T-helper 22 cell (primary cell): ENCODE measurements at places on chromosomes 16 and 17.
A peak's percentile ranks its signal among the peaks of the same experiment; 100 is the strongest.

- DNase-seq: no peak
Measured at GRCh38 chr17:42485680-42486079, 27.0 kb downstream of the ATP6V0A1 start.

GRCh38 chr16:83676086-83676485, 131.7 kb upstream of the HSBP1 start:
- no peak for DNase-seq

GRCh38 chr17:2336852-2337543, at the start of gene SGSM2:
TSS of gene SGSM2 (plus strand) at chr17:2337501. CDS start at chr17:2337689, 188 bp downstream.
- DNase-seq: peak; percentile 73

DNA sequence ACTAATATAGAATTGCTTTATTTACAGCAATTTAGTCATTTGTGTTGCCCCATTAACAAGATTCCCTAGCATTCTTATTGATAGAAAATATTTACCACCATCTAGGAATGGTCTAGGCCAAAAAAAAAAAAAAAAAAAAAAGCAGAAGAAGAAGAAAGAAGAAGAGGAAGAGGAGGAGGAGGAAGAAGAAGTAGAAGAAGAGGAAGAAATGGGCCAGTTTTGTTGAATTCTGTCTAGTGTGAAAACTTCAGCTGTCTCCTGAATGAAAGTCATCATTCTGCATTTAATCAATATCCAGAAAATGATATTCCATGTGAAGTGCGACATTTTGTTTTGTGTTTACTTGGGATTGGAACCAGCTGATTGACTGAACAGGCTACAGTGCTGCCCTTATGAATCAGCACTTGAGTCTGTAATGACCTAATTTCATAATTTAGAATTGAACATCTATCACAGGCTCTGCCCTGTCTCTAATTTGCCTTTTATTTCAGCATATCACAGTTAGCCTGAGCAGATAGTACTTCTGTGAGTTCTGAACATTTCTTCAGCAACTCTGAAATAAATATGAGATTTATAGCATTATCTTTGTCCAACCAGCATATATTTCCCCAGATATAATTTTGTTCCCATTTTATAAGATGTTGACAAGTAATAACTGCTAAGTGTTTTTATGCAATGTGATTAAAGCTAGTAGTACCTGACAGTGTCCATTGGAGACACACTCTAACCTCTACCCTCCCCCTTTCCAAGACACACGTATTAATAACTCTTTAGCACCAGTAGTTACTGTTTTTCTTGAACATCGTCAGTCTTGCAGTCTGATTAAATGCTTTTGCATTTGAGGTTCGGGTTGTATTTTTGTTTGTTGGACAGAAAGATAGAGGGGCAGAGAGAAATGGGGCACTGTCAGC, 5.9 kb downstream of the ANKFN1 start:
- DNase-seq: no peak

DNA sequence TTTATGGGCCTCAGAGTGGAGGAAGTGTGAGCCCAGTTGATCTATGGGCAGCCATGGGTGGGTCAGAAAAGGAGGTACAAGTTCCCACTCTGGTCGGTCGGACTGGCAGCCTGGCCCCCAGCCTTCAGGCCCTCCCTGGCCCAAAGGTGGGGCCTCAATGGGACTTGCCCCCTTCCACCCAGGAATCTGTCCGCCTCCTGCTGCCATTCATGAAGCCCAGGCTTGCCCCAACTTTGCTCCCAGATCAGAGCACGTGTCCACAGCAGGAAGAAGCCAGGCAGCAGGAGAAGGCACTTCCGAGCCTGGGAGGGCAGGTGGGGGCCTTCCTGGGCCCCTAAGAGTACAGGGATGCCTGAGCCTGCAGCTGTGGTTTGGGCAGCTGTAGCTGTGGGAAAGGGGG, 3.0 kb upstream of the CMTM3 start:
- no peak for DNase-seq

DNA sequence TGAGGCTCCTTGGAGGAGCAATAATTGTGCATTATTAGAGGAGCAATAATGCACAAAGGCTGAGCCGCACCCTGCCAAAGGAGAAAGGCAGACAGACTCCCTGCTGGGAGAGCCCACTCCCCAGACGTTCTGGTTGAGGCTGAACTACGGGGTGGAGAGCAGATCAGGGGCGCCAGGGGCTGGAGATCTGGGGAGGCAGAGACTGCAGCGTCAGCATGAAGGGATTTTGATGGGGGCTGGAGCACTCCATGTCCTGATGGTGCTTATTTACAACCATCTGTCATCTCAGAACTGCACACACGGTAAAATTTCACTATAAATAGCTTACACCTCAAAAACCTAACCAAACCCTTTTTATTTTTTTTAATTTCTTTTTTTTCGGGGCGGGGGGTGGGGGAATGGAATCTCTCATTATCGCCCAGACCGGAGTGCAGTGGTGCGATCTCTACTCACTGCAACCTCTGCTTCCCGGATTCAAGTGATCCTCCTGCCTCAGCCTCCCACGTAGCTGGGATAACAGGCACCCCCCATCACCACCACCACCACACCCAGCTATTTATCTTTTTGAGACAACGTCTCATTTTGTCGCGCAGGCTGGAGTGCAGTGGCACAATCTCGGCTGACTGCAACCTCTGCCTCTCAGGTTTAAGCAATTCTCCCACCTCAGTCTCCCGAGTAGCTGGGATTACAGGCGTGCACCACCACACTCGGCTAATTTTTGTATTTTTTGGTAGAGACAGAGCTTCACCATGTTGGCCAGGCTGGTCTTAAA, 4.3 kb upstream of the C16orf95 start:
- no peak for DNase-seq

- no peak for DNase-seq
Measured at GRCh38 chr16:1026784-1027500, 45.4 kb downstream of the SOX8 start.

DNA sequence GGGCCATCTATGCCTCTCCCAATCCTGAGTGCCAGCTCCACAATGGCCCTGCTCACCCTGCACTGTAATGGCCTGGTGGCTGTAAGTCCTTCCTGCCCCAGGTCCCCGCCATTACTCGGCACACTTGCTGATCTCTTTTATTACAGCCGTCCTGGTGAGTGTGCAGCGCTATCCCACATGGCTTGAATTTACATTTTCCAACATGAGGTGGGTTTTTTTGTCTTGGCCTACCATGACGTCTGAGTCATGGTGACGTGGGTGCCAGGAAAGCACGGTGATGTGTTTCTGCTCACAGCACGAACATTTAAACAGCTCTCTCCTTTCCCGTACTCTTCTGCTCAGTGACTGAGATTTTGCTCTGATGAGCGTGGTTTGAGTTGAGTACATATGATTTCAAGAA, 55.2 kb upstream of the FOXF1 start:
- DNase-seq: no peak

DNA sequence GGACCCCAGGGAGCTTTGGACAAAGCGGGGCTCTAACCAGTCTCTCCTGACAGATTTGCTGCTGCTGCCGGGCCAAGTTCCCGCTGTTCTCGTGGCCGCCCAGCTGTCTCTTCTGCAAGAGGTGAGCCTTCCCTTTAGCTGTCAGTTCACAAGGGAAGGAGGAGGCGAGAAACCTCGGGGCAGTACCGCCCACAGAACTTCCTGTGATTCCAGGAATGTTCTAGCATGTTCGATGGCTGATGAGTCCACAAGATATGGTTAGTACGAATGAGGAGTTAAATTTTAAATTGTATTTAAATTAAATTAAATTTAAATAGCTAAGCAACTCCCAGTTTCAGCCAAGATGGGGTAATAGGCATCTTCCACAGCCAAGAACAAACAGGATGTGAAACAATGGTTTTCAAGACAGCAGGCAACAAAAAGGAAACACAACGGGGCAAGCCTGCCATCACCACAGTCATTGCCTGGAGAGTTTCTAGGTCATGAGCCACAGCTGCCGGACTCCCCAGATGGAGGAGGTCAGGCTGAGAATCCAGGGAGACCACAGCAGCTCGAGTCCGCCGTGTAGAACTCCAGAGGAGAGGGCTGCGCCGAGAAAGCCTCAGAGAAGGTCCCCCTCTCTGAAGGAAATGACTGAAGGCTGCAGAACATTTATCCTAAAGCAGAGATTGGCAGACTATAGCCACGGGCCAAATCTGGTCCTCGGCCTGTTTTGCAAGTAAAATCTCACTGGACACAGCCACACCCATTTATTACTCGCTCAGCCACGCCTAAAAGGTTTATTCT, 9.5 kb upstream of the TCF25 start:
- no peak for DNase-seq

GRCh38 chr17:46910179-46910927, 12.6 kb upstream of the GOSR2 start:
- DNase-seq: no peak

GRCh38 chr16:2985893-2986355, 5.7 kb upstream of the PKMYT1 start:
- DNase-seq: no peak

DNA sequence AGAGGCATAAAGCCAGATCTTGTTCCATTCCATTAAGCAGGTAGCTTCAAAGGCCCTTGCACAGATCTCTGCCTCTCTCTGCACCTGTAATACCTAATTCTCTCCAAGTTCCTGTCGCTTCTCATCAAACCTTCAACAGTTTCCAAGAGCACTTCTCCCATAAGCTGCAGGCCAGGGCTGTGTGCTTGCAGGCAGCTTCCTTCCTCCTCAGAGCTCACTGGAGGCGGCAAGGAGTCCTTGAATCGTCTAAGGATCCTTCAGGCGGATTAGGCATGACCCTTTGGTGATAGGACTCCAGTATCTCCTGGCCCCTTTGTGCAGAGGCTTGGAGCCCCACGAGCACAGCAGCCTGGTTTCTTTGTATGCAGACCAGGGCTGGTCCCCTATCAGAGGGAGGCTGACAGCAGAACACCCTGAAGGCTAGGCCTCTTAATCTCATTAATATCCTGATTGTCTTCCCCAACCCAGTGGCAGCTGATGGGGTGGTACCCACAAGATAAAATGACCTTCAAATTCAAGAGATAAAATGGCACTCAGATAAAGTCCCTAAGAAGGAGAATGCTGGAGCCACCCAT, 19.8 kb downstream of the HNF1B start:
- DNase-seq: no peak

DNA sequence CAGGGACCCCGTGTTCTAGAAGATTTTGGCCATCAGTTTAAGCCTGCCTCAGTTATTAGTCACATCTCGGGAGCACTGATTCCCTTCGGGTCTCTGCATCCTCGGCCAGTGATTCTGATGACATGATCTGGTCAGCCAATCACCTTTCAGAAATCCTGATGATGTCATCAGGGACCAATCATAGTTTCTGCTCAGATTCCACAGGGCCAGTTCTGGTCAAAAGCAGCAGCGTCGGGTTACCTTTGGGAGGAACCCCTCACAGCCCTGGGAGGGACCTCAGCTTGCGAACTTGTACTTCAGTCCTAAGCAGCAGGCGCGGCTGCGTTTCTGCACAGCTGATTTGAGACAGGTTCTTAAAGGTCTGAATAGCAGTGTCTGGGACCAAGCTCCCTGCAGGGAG, 13.9 kb downstream of the KDM8 start:
- no peak for DNase-seq

DNA sequence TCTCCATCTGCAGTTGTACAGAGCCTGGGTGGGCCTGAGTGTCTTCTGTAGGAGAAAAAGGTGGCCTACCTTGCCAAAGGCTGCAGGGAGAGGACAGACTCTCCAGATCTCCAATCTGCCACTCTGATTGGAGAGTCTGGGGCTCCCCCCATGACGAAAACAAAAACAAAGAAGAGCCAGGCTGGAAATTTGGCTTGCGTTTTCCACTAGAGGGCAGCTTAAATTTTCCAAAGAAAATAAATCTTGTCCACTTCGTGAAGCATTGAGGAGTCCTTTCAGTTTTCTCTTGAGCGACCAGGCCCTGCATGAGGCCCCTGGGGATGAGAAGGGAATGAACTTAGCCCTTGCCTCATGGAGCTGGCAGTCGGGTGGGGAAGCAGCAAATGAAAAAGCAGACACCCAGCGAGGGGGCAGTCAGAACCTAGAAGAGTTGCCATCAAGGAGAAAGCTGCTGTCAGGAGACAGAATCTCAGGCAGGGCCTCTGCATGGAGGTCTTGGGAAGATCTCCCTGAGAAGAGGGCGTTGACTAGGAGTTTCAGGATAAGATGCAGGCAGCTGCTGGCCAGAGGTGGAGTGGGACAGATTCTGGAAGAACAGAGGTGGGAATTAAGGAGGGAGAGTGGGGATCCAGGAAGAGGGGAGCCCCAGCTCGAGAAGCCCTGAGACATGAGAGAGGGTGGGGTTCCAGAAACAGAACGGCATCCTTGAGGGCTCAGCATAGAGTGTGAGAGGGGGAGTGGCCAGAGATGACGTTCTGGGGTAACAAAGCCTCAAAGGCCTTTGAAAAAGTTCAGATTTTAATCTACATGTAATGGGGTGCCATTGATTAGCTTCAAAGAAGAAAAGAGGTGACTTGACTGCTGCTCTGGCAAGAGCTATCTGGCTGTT, 8.4 kb upstream of the SHCBP1 start:
- DNase-seq: no peak

DNA sequence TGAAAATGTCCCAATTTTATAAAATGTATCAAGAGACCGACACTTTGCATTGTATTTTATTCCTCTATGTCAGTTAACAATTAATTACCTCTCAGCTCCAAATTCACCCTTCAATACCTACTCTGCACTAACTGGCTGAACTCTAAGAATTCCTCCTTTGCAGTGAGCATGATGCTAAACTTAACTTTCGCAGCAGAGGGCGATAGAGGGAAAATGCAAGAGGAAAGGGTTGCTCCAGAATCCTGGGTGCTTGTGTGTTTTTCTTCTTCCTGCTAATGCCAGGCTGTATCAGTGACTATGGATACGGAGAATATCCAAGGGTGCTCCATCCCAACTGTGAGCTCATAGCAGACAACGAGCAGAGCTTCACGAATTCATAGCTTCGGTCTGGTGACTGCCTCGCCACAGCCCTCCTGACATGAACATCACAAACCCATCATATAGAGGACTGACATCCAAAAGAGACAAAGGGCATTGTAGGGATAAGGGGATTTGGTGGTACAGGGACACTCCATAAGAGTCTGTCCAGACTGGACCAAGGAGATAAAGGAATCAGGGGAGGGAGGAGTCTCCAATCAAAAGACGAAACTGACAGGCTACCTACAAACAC, 172.9 kb downstream of the STX8 start:
- no peak for DNase-seq

- DNase-seq: no peak
Measured at GRCh38 chr16:22692916-22693637, 120.9 kb upstream of the HS3ST2 start.

DNA sequence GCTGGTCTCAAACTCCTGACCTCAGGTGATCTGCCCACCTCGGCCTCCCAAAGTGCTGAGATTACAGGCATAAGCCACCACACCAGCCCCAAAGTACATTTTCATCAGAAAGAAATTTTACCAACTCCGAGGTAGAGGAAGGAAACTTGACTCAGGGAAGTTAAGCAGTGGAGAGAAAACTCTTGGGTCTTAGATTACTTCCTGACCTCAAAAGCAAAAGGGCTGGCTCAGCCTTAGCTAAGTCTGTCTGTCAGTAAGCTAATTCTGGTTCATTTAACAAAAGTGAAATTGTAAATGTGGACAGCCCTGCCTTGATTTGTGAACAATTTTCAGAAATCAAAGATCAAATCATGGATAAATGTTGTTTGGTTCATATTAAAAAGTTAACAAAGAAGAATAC, 30.6 kb downstream of the MAP2K6 start:
- DNase-seq: no peak

- DNase-seq: no peak
Measured at GRCh38 chr16:66574081-66574480, 5.2 kb upstream of the CMTM2 start.

- DNase-seq: no peak
Measured at GRCh38 chr16:87186876-87187533, 130.2 kb downstream of the C16orf95 start.

- no peak for DNase-seq
Measured at GRCh38 chr16:89452241-89452640, 38.1 kb downstream of the ANKRD11 start.

- DNase-seq: no peak
Measured at GRCh38 chr17:81700353-81701287, 2.5 kb upstream of the MRPL12 start.
